ENCODE measurements at places on chromosomes 11 and 22.

DNA sequence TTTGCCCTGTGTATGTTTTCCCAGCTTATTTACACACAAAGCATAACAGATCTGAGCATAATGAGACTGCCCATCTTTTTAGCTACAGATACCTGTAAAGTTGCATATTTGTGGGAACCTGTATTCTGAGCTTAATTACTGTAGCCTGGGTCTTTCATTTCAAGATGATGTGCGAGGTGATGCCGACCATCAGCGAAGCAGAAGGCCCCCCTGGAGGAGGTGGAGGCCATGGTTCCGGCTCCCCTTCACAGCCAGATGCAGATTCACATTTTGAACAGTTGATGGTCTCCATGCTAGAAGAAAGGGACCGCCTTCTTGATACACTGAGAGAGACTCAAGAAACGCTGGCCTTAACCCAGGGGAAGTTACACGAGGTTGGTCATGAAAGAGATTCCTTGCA is 1.5 kb downstream of the PPFIA1 start:
- no peak for DNase-seq

DNA sequence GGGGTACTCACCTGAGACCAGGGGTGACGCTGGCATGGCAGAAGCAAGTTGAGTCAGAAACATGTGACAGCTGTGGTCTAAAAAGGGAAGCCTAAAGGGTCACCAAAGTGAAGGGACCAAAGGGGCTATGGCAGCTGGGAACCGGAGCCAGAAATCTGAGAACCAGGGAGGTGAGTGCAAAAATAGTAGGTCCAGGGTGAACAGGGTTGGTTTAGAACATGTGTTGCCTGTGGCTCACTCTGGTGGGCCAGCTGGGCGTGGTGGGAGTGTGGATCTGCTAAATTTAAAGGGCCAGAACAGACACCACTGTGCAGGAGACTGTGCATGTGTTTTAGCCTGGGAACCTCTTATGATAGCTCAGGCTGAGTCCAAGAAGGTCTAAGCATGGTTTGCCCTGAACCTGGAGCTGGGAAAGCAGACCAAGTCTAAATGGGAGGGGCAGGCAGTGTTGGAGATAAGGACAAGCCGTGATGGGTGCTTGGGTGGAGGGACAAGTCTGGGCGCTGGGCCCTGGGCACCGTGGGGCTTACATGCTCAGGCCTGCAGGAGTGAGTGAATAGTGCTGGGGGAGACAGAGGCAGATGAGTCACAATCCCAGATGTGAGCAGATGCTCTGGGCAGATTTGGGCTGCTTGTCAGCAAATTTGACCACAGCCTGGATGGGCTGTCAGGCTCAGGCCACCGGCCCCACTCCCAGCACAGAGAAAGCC is 41.4 kb upstream of the ZBED5 start:
- DNase-seq = no peak

- DNase-seq = no peak
These were observed 40.7 kb downstream of the ARFGAP3 start for GRCh38 chr22:42816336-42816735.

DNA sequence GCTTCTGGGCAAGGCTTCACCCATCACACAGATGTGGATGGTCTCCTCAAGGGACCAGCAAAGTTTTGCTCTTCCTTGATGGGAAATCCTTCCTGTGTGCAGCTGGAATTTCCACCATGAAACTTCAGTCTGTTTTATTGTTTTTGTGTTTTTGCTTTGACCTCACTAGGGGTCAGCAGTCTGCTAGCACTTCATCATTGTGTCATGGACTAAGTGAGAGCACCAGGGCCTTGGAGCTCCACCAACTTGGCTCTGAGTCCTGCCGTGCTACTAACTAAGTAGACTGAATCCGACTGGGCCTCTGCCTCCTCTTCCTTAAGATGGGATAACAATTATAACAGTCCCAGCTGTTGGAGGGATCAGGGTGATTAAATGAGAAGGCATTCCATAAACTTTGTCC is 305.8 kb upstream of the NCAM1 start:
- no peak for DNase-seq

- DNase-seq = no peak
These were observed 37.8 kb downstream of the GALNT18 start for GRCh38 chr11:11583801-11584529.

Measured in NCI-H1930 (cell line).